Activated CD4-positive, alpha-beta T cell treated with anti-CD3 and anti-CD28 coated beads, Interleukin-2, amount 10 ng/mL, durations not matched to agents 24 days and 14 days (primary cell): ENCODE measurements at places on chromosomes 1 and 21. TPM values are rescaled to one million over a fixed set of nuclear protein-coding genes. Genes with fewer than 3 reads are reported as not detected.
A peak's percentile ranks its signal among the peaks of the same experiment; 100 is the strongest.

The RPE65 gene
- not detected in 2 replicates for total RNA-seq

The FCER1G gene
- 0.63 TPM in 1 of 2 replicates, not detected in the other for total RNA-seq

The LSS gene
- 19.7 and 23.1 TPM in 2 replicates for total RNA-seq

The RIPK4 gene
- total RNA-seq: not detected in 2 replicates

The DENND2C gene
- total RNA-seq: 0.12 and 0.21 TPM in 2 replicates

The ITSN1 gene
- total RNA-seq: 4.5 and 4.8 TPM in 2 replicates

The IVL gene
- total RNA-seq: not detected in 2 replicates

The C1orf87 gene
- total RNA-seq: not detected in 2 replicates

The CYP2J2 gene
- total RNA-seq: 0.49 and 0.78 TPM in 2 replicates

The OTUD7B gene
- 36.1 and 38.8 TPM in 2 replicates for total RNA-seq

The LHX4 gene
- total RNA-seq: not detected in 2 replicates

The GPR89B gene
- 16.8 and 17.2 TPM in 2 replicates for total RNA-seq

The BEND5 gene
- 11.4 and 11.5 TPM in 2 replicates for total RNA-seq

The AUNIP gene
- 12.0 and 13.9 TPM in 2 replicates for total RNA-seq

GRCh38 chr1:51689075-51689440, 72.2 kb downstream of the OSBPL9 start:
- no peak for DNase-seq

DNA sequence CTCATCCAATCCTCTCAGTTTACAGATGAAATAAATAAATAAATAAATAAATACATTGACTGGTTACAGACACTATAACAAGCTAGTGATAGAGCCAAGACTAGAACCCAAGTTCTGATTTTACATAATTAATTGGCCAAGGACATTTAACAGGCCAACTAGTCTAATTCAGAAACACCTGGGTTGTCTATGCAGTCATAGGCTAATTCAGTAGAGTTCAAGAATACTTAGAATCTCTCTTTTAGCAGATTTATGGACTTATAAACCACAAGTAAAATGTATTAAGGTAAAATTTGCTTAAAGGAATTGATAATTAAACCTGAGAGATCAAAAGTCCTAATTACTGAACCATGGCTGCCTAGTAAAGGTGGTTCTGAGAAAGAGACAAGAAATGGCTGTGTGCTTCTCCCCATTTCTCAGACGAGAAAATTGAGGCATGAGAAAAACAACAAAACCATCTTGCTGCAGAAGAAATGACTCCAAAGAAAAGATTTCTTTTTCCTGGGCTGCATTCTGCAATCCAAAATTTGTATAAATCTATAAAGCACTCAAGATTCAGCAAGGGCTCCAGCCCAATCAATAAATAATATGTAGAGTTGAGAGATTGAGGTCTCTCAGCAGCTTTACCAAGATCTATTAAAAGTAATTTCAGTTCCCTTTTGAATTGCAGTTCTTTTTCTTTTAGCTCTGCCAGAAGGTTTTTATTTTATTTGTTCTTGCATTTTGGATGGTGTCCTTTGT, 98.3 kb downstream of the DUSP10 start:
- DNase-seq: no peak

DNA sequence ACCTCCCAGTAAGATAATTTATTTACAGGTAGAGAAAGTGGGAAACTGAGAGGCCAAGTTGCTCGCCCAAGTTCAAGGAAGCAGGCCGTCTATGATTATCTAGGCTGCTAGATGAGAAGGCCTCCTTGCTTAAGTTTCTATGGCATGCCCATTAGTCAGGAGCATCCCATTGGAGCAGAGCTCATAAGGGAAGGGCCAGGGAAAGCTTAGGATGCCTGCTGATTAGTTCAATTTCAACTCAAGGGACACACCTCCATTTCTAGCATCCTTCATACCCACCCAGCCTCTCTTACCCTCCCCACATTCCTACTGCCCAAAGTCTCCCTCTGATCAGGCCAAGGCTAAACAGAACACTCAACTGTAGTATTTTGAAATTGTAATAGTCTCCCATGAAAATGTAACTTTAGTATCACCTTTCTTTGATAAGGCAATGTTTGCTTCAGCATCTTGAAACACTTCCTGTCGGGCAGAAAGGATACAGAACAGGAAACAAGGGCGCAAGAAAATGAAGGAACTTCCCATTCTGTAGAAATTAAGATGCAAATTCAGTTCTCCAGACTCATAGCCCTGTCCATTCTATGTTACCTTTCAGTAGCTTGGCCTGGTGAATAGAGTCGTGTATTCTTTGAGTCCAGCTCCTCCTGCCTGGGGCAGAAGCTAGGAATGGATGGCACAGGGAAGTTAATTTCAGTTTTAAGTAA, 46.3 kb upstream of the TARBP1 start:
- DNase-seq: peak; percentile 55

DNA sequence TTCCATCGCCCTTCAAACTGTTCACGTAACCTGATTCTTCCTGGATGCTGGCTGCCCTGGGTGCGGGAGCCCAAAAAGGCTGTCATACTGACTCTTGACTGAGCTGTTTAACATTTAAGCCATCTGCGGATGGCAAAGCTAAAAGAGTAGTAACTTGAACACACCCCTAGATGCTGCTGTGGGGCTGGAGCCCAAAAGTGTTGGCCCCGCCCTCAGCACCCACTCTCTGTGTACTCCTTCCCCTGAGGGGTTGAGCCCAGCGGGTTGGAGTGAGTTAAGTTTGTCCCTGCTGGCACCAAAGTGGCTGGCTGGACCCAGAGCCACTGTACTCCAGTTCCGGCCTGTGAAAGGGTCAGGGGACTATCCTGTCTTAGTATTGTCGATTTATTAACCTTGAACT, 640.6 kb downstream of the PTPRU start:
- DNase-seq: no peak

DNA sequence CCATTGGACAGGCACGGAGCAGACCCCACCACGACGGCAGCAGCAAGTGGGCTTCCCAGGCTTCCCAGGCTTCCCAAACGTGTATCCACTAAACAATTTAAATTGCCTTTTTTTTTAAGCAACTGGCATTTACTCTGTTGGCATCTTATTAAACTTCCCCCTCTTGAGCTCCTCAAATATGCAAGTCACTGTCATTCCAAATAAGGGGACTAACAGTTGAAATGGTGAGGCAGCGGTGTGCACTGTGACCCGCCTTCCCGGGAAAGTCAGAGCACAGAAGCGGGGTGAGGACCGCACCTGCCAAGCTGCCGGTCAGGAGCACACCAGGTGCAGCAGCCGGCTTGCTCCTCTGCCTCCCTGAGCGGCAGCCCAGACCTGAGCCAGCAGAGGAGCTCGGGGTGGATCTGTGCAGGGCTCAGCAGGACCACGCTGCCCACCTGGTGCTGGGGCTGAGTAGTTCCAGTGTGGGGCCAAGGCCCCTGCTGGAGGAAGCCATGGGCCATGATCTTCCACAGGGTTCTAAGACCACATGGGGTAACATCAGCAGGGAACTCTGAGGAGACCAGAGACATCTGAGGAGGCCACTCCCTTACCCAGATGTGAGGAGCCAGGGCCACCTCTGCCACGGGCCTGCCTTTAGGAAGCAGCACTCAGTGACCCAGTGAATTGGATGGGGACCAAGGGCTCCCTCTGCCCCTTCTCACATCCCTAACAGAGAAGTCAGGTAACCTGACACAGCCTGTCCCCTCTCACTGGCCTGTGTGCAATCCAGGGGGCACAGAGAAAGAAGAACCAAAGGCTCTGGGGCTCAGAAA, 245.4 kb downstream of the NPHP4 start:
- DNase-seq: no peak

- no peak for DNase-seq
These were observed 311.8 kb downstream of the SIPA1L2 start for GRCh38 chr1:232318143-232318542.

DNA sequence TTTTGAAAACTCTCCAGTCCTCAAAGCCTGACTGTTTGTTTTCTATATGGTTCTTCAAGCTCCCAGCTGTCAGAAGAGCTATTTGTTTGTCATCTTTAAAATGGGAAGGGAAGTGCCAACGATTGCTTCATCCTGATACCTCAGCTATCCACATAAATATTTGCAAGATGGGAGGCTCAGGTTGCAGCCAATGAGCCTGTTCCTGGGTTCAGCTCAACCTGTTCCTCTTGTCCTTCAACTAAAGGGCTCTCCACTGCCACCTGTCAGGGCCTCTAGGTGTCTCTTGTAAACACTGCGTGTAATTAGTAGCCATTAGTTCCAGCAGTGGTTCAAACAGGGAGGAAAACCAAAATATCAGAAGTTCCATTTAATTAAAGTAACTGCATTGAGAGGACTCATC, 445.1 kb downstream of the AJAP1 start:
- no peak for DNase-seq

DNA sequence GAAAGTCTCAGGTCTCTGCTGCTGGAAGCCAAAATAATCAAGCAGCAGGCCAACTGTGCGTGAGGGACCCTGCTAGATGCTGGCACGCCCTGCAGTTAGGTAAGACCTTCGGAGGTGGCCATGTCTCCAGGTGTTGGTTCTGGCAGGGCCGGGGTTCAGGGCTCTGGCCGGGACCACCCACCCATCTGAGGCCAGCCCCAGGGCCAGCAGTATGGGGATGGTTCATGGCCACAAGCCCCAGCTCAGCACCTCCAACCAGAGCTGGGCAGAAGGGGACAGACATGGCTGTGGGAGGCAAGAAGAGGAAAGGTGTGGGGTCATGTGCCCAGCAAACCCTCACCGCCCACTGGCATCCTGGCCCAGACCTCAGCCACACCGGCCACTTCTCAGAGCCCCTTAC, 23.3 kb downstream of the LRP8 start:
- no peak for DNase-seq

- DNase-seq: no peak
These were observed 18.1 kb downstream of the NOS1AP start for GRCh38 chr1:162087574-162087973.

DNA sequence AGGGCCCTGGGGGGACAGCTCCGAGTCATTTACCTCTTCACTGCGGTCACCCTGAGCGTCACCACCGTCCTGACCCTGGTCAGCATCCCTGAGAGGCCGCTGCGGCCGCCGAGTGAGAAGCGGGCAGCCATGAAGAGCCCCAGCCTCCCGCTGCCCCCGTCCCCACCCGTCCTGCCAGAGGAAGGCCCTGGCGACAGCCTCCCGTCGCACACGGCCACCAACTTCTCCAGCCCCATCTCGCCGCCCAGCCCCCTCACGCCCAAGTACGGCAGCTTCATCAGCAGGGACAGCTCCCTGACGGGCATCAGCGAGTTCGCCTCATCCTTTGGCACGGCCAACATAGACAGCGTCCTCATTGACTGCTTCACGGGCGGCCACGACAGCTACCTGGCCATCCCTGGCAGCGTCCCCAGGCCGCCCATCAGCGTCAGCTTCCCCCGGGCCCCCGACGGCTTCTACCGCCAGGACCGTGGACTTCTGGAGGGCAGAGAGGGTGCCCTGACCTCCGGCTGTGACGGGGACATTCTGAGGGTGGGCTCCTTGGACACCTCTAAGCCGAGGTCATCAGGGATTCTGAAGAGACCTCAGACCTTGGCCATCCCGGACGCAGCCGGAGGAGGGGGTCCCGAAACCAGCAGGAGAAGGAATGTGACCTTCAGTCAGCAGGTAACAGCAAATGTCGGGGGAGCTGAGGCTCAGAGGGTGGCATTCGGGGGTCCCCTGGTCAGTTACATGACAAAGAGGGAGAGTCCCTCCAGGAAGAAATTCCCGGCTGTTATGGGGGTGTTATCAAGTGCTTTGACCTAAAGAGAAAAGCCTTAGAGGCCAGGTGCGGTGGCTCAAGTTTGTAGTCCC, 12.6 kb downstream of the SLC45A1 start:
- no peak for DNase-seq

DNA sequence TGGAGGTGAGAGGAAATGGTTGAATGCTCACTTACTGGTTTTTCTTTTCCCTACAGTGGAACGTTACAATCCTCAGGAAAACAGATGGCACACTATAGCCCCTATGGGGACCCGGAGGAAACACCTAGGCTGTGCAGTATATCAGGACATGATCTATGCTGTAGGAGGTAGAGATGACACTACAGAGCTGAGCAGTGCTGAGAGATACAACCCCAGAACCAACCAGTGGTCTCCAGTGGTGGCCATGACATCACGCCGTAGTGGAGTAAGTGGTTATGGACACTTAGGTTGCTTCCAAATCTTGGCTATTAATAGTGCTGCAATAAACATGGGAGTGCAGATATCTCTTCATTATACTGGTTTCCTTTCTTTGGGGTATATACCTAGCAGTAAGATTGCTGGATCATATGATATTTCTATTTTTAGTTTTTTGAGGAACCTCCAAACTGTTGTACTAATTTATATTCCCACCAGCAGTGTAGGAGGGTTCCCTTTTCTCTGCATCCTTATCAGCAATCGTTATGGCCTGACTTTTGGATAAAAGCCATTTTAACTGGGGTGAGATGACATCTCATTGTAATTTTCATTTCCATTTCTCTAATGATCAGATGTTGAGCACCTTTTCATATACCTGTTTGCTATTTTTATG, 48.8 kb upstream of the DARS2 start:
- DNase-seq: no peak

GRCh38 chr1:70887936-70888335, 159.7 kb downstream of the PTGER3 start:
- DNase-seq: no peak

DNA sequence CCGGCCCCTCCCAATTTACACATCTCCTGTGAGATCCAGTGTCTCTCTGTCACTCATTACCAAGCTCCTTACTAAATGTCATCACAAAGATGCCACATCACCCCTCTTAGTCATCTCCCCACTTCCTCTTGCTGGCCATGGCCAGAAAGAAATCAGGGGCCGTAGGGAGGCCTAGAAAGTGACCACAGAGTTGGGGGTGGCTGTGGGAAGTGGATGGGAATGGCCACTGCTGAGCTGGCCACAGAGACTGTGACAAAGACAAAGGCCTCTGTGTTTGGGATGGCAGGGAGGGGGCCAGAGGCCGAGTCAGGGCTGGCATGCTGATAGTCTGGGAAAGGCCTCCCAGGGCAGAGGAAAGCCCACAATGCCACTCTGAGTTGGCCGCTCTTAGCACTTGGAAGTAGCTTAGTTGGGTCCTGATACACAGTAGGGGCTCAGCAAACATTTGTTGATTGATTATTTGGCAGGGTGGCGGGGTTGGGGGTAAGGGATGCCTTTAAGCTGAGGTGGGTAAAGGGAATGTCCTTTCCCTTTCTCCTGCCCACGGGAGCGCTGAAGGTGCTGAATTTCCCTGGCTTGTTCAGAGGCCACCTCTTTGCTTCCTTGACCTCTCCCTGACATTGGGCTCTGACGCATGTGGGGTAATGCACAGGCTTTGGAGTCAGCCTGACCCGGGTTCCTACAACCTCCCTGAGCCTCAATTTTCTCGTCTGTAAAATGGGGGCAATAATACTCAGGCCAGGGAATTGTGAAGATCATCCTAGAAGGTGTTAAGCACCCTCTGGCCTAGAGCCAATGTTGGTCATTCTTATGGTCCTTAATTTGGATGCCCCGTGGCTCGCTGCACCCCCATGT, 13.2 kb downstream of the NAV1 start:
- no peak for DNase-seq

- DNase-seq: no peak
These were observed 96.6 kb upstream of the TNR start for GRCh38 chr1:175839779-175840669.
